ENCODE measurements at places on chromosomes 7 and 10.
A peak's percentile ranks its signal among the peaks of the same experiment; 100 is the strongest.

GRCh38 chr10:35569111-35569707 is 35.9 kb upstream of the GJD4 start:
- DNase-seq = no peak

DNA sequence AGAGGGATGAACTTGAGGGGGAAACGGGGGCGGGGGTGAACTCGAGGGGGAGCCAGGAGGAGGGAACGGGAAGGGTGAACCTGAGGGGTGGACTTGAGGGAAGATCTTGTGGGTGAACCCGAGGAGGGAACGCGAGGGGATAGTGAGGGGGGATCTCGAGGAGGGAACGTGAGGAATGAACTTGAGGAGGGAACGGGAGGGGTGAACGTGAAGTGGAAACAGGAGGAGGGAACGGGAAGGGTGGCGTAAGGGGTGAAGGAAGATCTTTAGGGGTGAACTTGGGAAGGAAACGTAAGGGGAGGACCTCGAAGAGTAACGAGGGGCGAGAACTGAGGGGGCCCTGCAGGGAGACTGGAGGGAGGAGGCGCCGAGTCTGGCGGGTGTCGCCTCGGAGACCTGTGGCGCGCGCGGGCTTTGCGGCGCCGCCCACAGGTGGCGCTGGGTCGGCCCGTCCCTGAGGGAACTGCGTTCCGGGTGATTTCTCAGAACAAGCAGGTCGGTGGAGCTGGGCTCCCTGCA is 651 bp downstream of the MYO3A start:
- no peak for DNase-seq

- no peak for DNase-seq
Observed at GRCh38 chr7:112630565-112630964, 149.8 kb downstream of the LSMEM1 start.

GRCh38 chr10:103998805-103999204 is 31.9 kb downstream of the SLK start:
- no peak for DNase-seq

- no peak for DNase-seq
Observed at GRCh38 chr7:46999866-47000265, 582.0 kb downstream of the TNS3 start.

DNA sequence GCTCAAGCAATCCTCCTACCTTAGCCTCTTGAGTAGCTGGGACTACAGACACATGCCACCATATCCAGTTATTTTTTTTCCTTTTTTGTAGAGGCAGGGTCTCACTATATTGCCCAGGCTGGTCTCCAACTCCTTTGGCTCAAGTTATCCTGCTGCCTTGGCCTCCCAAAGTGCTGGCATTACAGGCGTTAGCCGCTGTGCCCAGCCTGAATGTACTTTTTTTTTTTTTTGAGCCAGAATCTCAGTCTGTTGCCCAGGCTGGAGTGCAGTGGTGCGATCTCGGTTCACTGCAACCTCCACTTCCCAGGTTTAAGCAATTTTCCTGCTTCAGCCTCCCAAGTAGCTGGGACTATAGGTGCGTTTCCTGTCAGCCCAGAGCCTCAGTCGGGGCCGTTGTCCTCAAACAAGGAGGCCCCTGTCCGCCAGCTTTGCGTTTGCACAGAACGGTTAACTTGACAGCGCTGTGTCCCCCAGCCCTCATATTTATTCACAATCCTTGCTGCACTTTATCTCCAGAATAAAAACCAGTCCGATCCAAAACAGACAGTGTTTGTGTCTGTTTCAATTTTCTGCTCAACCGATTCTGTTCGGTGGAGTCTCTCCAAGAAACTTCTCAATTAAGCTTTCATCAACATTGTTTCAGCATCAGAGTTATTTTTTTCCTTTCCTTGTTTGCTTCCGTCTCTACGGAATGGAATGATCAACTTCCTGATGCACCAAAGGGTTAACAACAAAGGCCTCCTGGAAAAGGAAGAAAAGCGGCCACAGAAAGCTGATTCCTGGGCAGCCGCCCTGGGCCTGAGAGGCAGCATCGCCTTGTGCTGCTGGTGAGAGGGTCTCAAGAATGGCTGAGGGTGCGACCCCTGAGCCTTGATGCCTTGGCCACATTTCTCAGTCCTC is 64.5 kb downstream of the PDIA4 start:
- peak; percentile 65 for DNase-seq

- DNase-seq = peak; percentile 88
Observed at GRCh38 chr10:55410415-55410885, 609.4 kb upstream of the PCDH15 start.

All from eye (tissue), 1 donor.